ENCODE measurements at places on chromosomes 7 and 10.

DNA sequence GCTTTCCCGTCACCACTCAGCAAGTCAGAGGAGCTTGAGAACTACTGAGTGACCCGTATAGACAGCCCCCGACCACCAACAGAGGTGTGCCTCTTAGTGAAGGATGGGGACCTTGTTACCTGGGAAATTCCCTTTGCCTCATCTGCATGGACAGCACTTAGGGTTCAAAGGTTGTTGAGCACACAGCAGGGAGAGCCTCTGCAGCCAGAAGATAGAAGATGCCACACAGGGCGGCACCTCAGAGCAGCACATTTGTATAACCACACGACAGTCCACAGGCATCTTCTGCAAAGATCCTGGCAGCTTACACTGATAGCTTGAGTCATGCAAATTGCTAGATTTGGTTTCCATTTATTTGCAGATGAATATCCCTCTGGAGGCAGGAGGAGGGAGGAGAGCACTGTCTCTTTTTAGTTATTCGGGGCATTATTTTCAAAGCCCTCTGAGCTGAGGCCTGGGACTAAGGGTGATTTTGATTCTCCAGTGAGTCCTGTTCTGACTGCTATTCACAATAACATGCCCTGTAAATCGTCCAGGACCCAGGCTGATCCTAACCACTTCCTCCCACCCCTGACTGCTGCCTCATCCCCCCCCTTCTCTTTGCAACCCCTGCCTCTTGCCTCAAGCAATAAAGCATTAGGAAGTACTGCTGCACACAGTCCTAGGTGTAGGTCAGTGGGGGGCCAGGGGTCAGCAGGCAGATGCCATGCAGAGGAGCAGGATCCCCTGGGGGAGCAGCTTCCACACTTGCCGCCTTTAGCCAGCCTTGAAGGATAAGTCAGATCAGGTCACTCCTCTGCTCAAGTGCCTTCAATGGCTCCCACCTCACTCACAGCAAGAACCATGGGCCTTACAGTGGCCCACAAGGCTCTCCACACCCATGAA is 24.6 kb upstream of the INMT start:
- DNase-seq, result peak; percentile 12

- DNase-seq, result no peak
Measured at GRCh38 chr7:122485856-122486255, 181.3 kb upstream of the FEZF1 start.

GRCh38 chr10:88987243-88987725 is 3.3 kb upstream of the FAS start:
- no peak for DNase-seq

DNA sequence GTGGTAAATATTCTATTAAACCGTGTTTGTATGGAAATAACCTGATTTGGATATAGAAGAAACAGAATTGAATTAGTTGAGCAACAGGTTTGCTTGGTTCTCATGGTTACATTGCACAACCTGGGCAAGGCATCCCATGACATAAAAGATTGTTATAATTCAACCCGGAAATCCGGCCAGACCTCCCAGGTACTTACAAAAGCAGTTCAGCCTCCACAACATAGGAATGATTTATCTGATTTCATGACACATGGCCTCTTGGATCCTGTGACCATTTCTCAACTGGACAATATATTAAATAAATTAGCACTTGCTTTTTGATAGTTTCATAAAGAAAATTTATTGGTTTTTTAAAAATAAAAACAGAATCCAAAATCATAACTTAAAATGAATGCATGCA is 55.1 kb upstream of the PTPN12 start:
- DNase-seq, result no peak

DNA sequence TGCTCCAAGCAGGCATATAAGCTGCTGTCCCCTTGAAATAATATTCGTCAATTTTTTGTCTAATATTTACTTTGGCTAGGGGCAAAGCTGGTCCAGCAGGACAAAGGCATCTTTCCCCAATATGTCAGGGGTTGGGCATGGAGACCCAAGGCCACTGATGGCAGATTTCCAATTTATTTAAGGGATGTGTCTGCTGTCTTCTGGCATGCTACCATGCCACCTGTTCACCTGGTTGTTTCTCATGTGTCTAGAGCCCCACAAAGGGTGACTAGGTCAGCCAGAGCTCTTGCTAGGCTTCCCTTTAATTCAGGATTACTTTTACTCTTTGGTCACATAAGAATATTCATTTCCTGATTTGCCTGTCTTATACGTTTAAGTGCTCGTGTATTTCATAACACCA is 22.1 kb upstream of the SYPL1 start:
- DNase-seq, result no peak

DNA sequence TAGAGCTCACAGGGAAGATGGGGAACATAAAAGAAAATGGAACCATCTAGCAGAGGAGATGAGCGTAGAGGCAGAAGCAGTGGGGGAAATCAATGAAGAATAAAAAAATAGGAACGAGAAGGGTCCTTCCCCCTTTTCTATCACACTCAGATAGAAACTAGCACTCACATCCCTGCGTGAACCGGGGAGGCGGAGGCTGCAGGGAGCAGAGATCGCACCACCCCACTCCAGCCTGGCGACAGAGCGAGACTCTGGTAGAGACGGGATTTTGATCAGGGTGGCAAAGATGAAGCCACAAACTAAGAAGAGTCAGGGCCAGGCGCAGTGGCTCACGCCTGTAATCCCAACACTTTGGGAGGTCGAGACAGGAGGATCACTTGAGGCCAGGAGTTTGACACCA is 64.7 kb upstream of the ECHDC3 start:
- DNase-seq, result no peak

- no peak for DNase-seq
Measured at GRCh38 chr10:112307358-112308124, 24.3 kb downstream of the TECTB start.

- peak; percentile 53 for DNase-seq
Measured at GRCh38 chr10:86400705-86401587, 34.4 kb upstream of the GRID1 start.

DNA sequence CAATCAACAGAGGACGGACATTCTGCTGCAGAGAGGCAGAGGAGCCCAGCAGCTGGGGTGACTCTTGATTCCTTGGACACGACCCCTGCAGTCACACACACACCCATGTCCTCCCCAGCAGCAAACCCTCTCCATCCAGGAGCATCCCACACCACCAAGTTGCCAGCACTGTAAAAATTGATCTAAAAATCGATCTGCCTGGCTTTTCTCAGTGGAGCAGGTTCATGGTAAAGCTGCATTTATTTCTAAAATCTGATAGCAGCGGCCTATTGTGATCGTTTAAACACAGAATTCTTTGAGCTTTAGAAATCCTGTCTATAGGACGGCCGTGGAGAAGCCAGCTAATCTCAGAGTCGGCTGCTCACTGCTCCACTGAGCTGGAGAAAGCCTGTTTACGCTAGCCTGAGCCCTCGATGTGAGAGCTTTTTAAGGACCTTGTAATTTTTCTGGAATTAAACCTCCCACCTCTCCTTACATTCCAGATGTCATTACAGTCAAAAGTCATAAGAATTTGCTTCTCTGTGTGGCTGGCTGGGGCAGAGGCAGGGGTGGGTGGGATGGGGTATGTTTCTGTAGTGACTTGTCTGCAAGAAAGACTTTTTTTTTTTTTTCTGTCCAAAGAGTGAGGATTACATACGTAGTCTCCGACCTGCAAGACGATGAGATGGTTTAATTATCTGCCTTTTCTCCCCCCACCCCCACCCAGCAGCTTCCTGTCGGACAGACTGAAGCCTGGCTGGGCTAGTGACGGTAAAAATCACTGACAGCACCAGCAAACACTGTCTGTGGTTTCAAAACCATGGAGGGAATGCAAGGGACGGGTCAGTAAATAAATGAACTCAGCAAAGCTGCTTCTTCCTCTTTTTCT is 31.6 kb downstream of the TRIM8 start:
- no peak for DNase-seq

DNA sequence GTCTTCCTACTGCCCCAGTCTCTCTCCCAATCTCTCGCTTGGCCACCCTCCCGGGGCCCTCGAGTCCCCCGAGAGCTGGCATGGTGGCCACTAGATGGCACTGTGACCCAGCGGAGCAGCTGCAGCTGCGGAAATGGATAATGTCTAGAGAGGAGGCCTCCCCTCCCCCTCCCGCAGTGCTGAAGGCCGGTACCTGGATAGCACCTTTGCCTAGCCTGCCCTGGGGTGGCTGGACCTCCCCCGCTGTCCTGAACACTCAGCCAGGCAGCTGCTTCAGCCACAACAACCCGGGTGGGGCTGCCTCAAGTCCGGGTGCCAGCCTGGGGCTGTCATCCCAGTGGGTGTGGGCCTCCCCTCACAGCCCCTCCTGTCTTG is 65.2 kb downstream of the GOLGA7B start:
- DNase-seq, result peak; percentile 37

All from activated gamma-delta T cell treated with anti-CD3 and anti-CD28 coated beads, Interleukin-2, amount 50 U/mL, for 16 hours (primary cell).